Forelimb muscle (tissue), 1 donor: ENCODE measurements at places on chromosomes 7 and 10. TPM values are rescaled to one million over a fixed set of nuclear protein-coding genes. Genes with fewer than 3 reads are reported as not detected.

The RASA4B gene
- 20.7 TPM for polyA plus RNA-seq

GRCh38 chr10:123841115-123841514 is 50.5 kb downstream of the CPXM2 start:
- no peak for DNase-seq

The COA1 gene
- polyA plus RNA-seq = 42.2 TPM

- peak; percentile 70 for DNase-seq
These were observed 350.9 kb downstream of the RNLS start for GRCh38 chr10:88232029-88232895.

GRCh38 chr10:77524281-77524711 is 113.3 kb downstream of the KCNMA1 start:
- DNase-seq = peak; percentile 76

GRCh38 chr10:113616244-113617074 is 47.4 kb downstream of the NRAP start:
- DNase-seq = peak; percentile 9

GRCh38 chr10:61721431-61721830 is 58.7 kb downstream of the CABCOCO1 start:
- no peak for DNase-seq

The TEX47 gene
- polyA plus RNA-seq = not detected

DNA sequence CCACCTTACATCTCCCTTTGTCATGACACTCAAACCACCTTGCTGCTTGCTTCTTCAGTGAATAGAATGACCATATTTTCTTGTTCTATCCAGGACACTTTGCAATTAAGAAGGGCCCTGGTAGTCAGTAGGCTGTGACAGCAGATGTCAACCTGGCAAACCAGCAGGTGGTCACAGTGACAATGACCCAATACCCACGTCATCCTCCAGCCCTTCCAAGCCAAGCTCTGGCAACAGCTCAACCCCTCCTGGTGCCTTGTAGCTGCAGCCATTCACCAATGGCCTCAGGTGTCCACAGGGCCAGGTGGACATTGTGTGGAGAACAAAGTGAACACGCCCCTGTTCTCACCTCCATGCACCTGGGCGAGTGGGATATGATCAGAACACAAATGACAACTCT is 87.6 kb upstream of the MACROH2A2 start:
- DNase-seq = no peak

GRCh38 chr7:97982647-97983046 is 7.3 kb downstream of the OCM2 start:
- no peak for DNase-seq

- DNase-seq = no peak
These were observed 99.9 kb downstream of the LRRN3 start for GRCh38 chr7:111190804-111191203.

The CLDN4 gene
- polyA plus RNA-seq = 0.49 TPM

- DNase-seq = no peak
These were observed 438.5 kb downstream of the GRID1 start for GRCh38 chr10:85927952-85928665.

The TLX1 gene
- polyA plus RNA-seq = not detected

- DNase-seq = no peak
These were observed 330.8 kb downstream of the PCDH15 start for GRCh38 chr10:54470324-54470631.

DNA sequence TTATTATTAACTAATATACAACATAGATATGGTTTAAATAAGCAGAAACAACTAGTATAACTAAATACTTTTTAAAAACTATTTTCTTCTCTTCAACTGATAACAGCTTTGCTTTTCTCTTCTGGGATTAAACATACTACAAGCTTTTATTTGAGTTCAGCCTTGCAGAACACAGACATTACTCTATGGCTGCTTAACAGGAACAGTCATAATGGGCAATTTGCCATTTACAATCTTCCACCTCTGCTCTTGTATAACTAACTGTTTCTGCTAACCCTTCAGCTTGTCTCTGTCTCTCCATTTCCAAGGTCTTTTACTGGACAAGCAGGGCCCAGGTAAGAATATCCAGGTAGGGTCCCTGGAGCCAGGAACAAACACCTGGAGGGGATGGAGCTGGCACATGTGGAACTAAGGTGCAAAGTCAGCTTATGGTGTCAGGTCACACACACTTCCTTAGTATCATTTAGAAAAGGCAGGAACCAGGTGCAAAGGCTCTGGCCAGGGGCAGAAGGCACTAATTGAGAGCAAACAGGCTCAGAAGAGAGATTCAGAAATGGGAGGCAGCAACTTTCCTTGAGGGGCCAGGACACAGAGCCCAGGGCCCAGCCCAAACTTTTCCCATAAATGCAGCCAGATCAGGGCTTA is 93.1 kb downstream of the STRA8 start:
- DNase-seq = no peak

DNA sequence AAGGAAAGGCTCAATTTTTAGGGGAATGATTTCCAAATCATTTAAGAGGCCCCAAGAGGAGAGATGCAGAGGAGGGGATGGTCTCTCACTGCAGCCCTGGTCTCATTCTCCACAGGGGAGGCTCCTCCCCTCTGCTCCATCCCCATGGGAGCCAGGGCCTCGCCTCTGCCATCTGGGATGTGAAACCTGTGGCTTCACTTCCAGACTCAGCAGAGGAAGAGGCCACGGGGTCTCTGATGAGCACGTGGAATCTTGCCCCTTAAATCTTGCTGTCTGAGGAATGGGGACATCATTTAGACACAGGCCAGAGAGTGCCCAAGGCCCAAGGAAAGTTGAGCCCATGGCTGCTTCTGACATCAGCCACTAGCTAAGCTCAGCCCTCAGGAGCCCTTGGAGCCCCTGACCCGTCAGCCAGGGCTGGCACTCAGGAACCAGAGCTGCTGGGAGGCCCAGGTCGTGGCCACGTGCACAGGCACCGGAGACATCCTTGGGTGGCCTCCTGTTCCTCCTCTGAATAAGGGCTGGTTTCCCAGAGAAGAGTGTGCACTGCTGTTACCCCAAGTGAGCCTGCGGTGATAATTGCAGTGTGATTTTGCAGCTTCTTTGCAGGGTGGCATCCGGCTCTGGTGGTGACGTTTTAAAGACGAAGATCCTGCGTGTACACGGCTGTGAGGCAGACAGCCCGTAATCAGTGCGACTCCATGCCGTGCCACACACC is 50.5 kb downstream of the VIPR2 start:
- DNase-seq = no peak
